ENCODE measurements at places on chromosomes 3 and 15.

- DNase-seq: no peak
These were observed 547.8 kb upstream of the TBL1XR1 start for GRCh38 chr3:177744873-177745606.

GRCh38 chr15:37140531-37141058 lies 40.2 kb upstream of the MEIS2 start:
- DNase-seq: no peak

- no peak for DNase-seq
These were observed 369.1 kb downstream of the RORA start for GRCh38 chr15:60859996-60860494.

DNA sequence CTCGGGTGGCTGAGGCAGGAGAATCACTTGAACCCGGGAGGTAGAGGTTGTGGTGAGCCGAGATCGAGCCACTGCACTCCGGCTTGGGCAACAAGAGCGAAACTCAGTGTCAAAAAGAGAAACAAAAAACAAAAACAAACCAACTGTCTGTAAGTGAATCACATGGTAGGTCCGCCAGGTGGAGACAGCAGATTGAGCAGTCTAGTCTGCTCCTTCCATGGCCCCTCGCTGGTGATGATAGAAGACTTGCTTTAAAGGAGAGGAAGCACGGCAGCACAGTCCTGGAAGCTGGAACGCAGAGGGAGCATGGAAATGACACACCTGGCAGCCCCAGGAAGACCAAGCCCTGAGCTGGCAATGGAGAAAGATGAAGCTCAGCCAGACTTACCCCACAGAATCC lies 31.4 kb upstream of the MGLL start:
- no peak for DNase-seq

- peak; percentile 47 for DNase-seq
These were observed 32.3 kb upstream of the APH1B start for GRCh38 chr15:63244976-63245645.

GRCh38 chr15:53360881-53361280 lies 398.6 kb downstream of the WDR72 start:
- DNase-seq: no peak

DNA sequence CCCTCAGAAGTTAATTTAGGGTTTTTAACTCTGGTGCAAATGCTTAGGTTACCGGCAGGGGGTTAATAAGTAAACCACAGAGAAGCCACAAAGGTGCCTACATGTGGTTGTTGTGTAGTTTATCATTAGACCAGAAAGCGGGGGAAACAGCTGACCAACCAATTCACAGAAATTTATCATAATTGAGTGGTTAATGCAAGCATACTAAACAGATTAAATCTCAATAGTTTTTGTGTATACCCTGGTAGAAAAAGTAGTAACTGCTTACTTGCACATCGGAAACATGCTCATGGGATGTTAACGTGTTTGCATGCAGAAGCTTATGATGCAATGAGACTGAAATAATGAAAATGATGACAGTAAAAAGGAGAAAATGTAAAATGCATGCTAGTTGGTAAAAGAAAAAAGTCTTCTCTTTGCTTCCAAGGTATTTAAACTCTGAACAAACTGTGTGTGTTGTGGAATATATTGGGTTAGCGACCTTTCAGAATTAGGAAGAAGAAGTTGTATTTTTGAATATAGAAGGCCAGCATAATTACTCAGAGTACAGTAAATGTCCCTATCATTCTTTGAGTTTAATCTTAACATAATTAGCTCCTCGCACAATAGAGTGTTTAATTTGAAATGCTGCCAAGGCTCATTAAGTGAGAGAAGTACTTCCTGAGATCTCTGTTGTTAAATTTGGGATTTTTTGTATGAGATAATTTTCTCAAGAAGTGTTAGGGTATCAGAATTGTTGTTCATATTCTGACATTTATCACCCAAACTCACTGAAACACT lies 316.2 kb downstream of the PTPRG start:
- no peak for DNase-seq

GRCh38 chr3:16802389-16802788 lies 82.4 kb upstream of the PLCL2 start:
- DNase-seq: no peak

DNA sequence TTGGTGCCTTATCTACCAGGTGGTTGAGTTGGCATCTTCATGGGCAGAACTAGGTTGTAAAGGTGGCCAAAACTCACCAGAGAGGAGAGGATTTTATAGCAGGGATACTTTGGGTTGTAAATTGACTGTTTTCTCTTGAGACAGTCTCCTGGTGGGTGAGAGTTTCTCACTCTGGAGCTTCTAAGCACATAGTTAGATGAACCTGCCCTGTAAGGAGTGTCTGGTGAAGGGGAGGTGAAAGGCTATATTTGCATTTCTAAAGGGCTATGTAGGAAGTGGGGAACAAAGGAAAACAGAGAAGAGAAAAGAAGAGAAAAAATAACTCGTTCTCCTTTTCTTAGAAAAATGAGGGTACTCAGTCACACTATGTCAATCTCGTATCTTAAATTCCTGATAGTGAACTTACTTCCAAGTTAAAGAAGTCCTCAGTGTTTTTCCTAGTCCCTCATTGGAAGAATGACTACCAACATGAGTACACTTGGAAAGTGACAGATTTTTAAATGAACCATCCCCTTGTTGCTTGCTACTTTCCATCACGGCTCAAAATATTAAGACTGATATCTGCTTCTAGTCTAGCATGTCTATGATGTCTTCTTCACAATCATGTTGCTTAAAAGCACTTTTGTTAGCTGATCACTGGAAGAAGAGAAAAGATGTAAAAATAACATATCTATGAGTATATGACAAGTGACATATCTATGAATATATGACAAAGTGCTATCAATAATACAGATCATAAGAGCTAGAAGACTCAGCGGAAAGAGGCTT lies 113.8 kb upstream of the P2RY1 start:
- no peak for DNase-seq

- DNase-seq: no peak
These were observed 8.4 kb downstream of the GOLM2 start for GRCh38 chr15:44296625-44297524.

DNA sequence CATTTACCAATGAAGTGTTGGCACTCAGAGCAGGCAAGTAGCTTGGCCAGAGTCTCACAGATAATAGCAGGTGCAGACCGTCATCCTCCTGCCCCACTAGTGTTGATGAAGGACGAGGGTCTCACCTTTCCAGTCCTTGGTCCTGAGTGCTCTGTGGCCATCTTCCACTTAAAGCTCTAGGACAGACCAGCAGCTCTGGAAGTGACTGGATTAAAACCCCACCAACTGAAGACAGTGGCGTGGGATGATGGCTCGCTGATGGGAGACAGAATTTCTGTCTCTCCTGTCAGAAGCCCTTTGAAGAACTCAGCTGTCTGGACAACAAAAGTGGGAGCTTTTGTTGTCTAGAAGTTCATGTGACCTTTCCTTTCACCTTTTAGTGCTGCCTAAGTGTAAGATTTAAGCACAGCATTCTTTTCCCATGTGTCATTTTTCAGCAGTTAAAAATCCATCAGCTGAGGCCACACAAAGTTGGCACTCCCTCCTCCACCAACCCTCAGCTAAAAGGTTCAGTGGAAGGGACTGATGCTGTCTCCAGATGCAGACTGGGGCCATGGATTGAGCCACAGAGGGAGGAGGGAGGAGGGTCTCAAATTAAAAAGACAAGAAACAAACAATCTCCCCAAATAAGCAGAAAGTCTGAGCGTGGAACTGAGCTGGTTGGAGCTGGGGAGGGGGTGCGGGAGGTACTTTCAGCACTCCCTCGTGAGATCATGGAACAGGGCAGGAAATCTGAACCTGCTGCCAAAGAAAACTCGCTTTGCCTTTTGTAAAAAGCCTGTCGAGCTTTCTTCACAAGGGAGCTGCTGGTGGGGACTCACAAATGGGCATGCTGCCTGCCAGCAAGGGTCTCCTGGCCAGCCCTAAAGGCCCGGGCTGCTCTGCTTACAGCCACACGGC lies 148.5 kb upstream of the CTDSPL start:
- DNase-seq: no peak

GRCh38 chr3:142987080-142987700 lies 14.2 kb upstream of the U2SURP start:
- DNase-seq: no peak

GRCh38 chr3:18087988-18088387 lies 337.2 kb downstream of the SATB1 start:
- peak; percentile 37 for DNase-seq

DNA sequence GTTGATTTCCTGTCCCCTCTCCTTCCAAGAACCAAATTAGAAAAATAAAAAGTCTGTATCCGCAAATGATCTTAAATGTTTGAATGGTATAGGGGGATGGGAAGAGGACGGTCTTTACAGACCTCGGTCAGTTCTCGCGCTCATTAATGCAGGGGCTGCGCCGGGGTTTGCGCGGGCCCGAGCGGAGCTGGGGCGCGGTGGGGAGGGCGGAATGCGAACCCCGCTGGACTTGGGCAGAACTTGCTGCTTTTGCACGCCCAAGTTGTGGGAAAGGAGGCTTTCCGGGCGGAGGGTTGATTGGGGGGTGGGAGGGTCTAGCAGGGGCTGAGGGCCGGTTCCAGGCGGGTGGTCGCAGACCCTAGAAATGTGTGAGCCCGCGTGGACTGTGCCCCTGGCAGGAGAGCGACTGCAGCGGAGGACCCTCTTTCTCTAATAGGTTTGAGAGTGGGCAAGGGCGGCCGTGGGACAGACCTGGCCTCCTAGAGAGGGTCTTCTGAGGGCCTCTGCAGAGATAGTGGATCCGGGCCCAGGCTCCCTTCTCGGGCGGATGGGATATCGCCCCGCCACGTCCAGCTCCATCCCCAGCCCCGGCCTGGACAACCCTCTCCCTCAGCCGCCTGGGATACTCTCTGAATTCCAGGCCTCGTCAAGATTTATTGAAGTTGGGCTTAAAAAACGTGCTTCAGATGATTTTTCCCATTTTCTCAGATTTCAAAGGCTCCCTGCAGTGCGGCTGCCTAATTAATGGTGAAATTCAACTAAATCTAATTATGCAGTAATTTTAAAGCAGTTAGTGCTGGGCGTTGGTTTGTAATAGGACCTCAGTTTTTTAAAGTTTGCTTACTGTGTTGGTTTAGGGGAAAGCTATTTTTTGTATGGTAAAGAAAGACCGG lies 11.3 kb downstream of the NR2F2 start:
- no peak for DNase-seq

DNA sequence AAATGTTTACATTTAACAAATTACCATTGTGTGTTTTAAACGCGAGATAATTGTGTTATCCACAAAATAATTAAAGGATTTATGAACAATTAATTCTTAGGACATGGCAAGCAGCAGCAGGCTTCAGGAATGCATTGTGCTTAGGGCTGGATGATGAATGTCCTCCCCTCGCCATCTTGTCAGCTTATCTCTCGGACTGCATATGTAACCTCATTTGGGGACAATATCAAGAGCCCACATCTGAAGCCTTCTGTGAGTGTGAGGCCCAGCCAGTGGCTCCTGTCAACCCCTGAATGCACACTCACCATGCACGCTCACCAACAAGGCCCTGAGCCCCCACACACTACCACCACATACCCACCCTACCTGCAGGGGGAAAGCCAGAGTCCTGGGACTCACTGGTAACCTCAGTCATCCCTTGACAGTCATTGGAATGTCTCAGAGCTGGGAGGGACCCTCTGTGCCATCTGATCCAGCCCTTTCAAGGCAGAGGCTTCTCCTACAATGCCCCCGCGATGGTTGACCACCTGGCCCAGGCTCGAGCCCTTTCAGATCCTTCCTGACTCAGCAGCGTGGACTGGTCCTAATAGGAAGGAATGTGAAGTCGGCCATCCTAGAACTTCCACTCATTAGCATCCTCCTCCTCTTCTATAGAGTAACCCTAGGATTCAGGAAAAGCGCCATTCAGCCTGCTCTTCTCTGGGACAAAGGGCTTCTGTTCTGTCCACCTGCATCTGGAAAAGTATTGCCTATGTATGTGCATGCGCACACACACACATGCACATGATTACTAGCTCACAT lies 38.2 kb downstream of the MRPL46 start:
- no peak for DNase-seq

DNA sequence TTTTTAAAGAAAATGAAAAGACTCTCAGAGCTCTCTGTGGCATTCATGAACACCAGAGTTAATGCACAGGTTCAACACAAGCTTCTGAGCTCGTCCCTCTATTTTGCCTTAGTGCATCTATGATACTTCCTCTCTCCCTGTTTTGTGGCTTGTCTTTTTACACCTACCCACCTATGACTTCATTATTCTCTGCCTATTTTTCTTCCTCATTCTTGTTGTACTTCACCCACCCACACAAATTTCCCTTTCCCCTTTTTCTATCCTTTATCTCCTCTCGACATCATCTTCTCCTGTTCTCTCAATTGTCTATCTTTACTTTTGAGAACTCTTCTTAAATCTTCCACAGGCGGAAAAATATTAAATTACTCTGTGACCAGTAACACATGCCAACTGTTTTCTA lies 48.6 kb downstream of the OR5H15 start:
- DNase-seq: no peak

DNA sequence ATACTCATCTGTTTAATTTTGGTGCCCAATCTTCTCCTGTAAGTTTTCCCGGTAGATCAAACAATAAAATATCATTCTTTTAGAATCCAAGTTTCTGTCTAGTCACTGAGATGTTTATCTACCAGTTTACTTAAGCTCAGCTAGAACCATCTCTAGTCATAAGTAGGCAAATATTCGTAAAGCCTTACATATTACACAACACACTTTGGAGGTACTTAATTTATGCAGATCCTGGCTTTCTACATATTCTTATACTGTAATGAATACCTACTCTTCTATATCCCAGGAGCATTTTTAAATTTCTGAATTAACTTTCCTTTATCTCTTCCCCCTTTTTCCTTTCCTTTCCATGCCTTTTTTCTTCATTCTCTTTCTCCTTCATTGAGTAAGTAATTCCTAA lies 185.9 kb upstream of the ZBTB20 start:
- no peak for DNase-seq

GRCh38 chr3:62805106-62805505 lies 70.1 kb downstream of the CADPS start:
- DNase-seq: no peak

DNA sequence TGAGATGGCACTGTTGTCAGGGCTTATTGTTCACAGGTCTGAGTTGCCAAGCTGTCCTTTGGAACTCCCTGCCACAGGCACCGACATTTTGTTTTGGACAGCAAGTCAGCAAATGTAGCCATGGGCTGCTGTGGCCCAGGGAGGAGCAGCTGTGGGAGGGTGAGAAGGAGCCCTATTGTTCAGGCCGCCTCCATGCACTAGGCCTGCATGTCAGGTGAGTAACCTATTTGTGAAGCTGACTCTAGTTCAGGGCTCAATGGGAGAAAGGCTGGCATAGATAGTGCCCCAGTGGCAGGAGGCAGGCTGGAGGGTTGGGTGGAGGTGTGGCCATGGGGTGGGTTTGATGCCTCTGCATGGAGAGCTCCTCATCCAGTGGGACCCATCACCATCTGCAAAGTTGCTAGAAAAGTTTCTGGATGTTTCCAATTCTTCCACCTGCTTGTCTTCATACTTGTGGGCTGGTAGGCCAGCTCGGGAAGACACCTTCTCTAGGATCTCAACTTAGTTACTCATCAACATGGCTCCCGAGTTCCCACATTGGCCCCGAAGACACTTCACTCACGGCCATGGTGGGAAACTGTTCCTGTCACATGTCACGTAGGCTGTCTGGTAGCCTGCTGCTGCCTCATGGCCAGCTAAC lies 19.5 kb downstream of the AMOTL2 start:
- DNase-seq: no peak

- DNase-seq: peak; percentile 24
These were observed 7.6 kb downstream of the EPHB3 start for GRCh38 chr3:184568924-184569829.

Data from activated CD8-positive, alpha-beta T cell treated with anti-CD3 and anti-CD28 coated beads for 36 hours (primary cell).